Right renal pelvis (tissue), 4 donors: ENCODE measurements at places on chromosomes 12 and 14.

- no peak for DNase-seq
Measured at GRCh38 chr12:113933201-113933786, 32.8 kb downstream of the RBM19 start.

GRCh38 chr12:5268424-5269210, 163.3 kb upstream of the NTF3 start:
- no peak for DNase-seq

- DNase-seq: no peak
Measured at GRCh38 chr12:101686176-101686575, 11.3 kb upstream of the CHPT1 start.

- no peak for DNase-seq
Measured at GRCh38 chr12:109310247-109311125, 1.4 kb upstream of the FOXN4 start.

- DNase-seq: no peak
Measured at GRCh38 chr12:116529048-116529447, 30.1 kb upstream of the MAP1LC3B2 start.

- no peak for DNase-seq
Measured at GRCh38 chr14:104448321-104448720, 131.2 kb upstream of the C14orf180 start.

DNA sequence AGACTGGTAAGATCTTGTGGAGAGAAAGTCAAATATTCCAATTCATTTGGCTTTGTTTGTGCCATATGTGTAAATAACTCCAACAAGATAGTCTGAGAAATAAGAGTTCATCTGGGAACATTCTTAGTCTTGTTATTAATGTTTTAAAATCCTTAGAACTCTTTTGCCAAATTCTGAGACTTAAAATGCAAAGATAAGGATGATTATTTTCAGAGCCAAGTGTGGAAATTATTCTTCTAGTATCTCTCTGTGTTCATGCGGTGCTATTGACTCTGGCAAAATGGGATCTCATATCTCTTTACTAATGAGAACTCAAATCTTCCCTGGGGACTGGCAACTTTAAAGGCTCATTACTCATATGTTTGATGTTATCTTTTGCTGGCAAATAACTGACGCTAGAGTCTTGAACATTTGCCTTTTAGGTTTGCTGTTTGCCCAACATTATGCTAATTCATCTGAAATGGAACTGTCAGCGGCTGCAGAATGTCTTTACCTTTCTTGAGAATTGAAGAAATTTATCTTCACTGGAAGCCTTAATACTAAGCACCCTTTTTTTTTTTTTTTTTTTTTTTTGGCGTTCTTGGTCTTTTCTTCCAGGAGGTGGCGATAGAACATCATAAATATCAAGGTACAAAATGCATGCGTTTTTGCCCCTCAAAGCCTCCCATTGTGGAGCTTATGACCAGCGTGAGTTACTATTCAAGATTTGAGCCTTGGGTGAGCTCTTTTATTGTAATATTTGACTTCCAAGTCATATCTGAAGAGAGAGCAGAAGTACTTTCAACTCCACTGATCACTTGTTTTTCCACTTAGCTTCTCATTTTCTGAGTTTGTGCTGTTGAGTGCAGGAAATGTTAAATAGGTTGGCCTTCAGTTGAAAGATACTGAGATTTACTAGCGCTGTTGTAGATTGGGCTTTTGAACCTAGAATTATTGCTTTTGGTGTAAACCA, 86.5 kb downstream of the CAND1 start:
- peak; percentile 51 for DNase-seq

GRCh38 chr12:87137220-87137619, 881.0 kb upstream of the MGAT4C start:
- DNase-seq: no peak

DNA sequence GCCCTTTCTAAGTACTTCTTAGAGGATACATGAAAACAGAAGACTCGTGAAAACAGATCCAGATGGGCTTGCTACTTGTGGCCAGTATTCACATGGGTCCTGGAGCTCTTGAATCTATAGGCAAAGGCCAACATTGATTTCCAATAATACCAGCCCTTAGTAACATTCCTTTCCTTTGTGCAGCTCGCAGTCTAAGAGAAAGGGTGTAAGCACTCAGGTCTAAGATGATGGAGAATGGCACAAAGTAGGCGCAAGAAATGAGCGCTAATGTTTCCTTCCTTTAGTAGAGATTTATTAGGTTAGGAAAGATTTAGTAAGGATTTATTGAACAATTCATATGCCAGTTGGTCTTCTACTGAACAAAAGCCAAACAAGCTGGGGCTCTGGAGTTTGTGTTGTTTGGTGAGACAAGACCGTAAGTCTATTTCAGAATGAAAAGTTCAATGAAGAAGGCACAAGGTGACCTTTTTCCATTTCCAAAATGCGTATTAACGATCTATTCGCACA, 525 bp downstream of the RNU6-8 start:
- DNase-seq: peak; percentile 44

GRCh38 chr12:71799106-71799505, 40.5 kb upstream of the TBC1D15 start:
- no peak for DNase-seq

GRCh38 chr12:2226641-2227040, 173.9 kb downstream of the CACNA1C start:
- DNase-seq: no peak

GRCh38 chr14:95244587-95244986, 75.1 kb downstream of the CLMN start:
- DNase-seq: no peak

GRCh38 chr12:27018037-27018436, 3.9 kb upstream of the TM7SF3 start:
- DNase-seq: no peak

- no peak for DNase-seq
Measured at GRCh38 chr12:31773223-31773750, 44.5 kb upstream of the AMN1 start.

- DNase-seq: no peak
Measured at GRCh38 chr12:104694711-104695110, 238.0 kb downstream of the CHST11 start.

- no peak for DNase-seq
Measured at GRCh38 chr14:87748558-87748957, 244.4 kb downstream of the GALC start.

- DNase-seq: no peak
Measured at GRCh38 chr14:70785556-70785955, 23.8 kb downstream of the MAP3K9 start.

GRCh38 chr12:87439990-87440827, 589.0 kb downstream of the C12orf50 start:
- DNase-seq: peak; percentile 18

DNA sequence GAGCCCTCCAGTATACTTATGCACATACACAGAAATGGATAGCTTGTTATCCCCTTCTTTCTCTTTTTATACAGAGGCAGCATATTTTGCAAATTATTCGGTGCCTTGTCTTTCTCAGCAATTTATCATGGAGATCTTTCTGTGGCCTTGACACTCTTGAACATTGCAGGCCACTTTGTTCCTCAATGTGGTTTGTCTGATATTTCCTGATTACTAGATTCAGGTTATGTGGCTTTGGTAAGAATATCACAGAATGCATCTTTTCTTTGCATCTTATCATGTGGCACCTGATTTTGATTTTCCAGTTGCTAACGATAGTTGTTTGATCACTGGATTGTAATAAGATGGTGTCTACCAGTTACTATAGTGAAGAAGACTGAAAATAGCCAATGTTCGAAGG, 7.1 kb upstream of the SNRPF start:
- DNase-seq: no peak

DNA sequence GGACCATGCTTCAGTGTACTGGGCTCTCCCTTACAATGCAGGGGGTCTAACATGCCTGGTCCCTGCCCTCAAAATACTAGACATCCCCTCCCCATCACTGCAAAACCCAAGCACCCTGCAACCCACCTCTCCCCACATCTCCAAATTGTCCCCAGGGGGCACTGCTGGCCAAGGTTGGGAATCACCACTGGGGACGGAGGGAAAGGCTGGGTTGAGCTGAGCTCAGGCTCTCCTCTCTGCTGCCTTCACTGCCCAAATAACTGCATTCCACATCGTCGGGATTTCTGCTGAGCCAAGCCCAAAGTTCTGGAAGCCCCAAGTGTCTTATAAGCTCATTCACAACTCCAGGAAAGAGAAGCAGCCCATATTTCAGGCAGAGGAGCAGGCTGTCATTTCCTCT, 69.6 kb downstream of the NT5DC3 start:
- no peak for DNase-seq

- DNase-seq: no peak
Measured at GRCh38 chr14:105060751-105061427, 4.3 kb downstream of the GPR132 start.

DNA sequence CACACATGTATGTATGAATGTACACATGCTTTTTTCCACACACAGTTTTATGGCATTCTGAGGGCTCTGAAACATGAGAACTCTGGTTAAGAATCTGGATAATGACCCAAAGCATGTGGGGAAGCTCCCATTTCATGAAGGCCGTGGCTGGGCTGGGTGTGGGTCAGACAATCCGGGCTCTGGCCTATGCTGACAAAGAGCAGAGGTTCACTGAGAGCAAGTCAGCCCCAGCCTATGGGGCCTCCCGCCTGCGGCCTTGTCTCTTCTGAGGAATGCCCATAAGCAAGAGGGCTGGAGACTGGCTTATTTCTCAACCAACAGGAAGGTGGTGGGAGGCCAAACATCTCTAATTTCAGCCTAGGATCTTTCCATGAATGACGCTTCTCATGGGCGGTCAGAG, 8.5 kb downstream of the MYH6 start:
- no peak for DNase-seq

- no peak for DNase-seq
Measured at GRCh38 chr12:92334552-92334951, 188.9 kb upstream of the BTG1 start.

DNA sequence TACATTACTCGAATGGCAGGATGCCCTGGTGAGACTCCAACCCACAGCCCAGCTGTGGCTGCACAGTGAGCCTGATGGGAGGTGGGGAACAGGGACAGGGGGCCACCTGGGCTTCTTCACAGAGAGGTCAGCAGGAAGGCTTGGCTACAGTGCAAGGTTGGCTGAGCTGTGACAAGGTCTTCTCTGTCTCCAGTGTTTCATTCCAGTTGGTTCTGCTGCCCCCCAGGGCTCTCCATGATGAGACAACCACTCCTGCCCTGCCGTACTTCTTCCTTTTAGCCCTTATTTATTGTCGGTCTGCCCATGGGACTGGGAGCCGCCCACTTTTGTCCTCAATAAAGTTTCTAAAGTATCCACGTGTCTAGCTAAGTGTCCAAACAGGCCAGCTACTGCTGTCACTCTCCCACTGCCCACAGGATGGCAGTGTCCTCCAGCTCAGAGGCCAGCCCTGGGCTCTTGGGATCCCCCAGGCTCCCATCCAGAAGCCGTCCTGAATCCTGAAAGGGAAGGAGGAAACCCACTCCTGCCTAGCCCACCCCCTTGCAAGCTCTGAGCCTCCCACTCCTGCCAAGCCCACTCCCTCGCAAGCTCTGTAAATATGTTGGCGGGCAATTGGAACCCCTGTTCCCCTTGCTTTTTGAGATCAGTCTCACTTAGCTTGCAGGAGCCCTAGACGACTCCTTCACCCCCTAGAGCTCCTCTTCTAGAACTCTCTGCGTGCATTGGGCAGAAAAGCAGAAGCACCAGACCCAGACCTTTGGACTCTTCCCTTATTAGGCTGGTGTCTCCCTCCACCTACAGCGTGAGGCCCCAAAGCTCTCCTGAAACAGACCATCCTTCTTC, 5.4 kb downstream of the C1QL4 start:
- no peak for DNase-seq

GRCh38 chr14:42130815-42131214, 524.1 kb downstream of the LRFN5 start:
- DNase-seq: no peak

DNA sequence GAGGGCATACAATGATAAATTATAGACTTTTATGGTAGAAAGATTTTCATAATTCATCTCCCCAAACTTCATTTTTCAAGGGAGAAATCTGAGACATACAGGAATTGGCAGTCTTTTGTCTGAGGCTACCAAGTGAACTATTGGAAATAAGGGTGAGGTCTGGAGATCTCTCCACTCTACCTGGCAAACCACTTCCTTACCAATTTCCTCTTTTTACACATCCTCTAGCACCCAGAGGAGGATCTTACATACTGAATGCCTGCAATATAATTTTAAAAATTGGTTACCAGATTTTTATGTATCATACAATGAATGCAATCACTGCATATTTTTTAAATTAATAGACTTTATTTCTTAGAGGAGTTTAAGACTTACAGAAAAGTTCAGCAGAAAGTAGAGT, 6.6 kb downstream of the PDE6H start:
- no peak for DNase-seq

- DNase-seq: no peak
Measured at GRCh38 chr14:104224506-104225277, 86.3 kb downstream of the KIF26A start.

DNA sequence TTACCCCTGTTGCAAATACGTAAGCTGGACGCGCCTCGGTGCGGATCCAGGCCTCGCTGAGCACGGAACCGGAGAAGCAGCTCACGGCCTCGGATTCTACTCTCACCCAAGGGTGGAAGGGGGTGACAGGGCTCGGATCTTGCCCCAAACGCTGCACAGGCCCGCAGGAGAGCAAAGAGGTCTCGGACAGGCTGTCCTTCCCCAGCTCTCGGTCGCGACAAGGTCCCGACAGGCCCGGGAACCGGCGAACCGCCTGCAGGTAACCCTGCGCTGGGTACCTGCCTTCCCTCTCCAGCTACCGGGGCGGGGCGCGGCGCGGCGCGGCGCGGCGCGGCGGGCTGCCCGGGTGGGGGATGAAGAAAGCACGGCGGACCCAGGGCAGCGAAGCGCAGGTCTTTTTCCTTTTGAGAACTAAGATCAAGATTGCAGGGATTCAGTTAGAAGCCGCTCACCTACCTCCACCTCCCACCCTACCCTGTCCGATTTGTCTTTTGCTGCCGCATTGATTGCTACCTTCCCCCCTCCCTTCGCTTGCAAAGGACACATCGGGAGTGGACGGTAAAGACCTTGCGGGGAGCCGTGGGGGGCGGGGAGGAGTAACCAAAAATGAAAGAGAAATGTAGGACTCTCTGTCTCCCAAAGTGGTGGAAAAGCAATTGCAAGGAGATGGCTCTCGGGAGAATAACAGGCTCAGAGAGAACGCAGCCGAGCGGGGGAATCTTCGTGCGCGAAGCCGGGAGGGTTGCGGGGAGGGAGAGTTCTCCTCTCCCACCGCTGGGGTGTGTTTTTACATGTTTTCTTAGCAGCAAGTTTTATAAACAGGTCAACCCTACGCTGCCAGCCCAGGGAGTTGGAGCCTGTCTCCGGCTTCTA, 8.4 kb upstream of the TBX3 start:
- no peak for DNase-seq

GRCh38 chr14:53260286-53260685, 107.2 kb upstream of the DDHD1 start:
- no peak for DNase-seq

DNA sequence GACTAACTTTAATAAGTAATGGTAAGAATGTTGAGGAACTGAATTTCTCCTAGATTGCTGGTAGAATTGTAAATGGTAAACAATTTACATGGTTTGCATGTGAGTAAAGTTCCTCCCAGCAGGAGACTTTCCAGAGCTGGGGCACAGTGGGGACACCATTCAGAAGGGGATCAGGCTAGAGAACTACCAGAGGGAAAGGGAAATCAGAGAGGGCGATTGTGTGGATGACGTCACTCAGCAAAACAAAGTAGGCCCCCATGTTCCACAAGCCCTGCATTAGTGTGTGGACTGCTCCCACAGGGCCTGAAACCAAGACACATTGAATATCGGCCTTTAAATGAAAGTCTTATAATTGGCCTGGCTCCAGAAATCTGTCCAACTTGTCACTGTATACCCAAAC, 9.5 kb downstream of the RNASE11 start:
- DNase-seq: no peak
